ENCODE measurements at places on chromosomes 2 and 18. TPM values are rescaled to one million over a fixed set of nuclear protein-coding genes. Genes with fewer than 3 reads are reported as not detected.

GRCh38 chr2:134301928-134302260 lies 48.0 kb downstream of the MGAT5 start:
- DNase-seq, result no peak

DNA sequence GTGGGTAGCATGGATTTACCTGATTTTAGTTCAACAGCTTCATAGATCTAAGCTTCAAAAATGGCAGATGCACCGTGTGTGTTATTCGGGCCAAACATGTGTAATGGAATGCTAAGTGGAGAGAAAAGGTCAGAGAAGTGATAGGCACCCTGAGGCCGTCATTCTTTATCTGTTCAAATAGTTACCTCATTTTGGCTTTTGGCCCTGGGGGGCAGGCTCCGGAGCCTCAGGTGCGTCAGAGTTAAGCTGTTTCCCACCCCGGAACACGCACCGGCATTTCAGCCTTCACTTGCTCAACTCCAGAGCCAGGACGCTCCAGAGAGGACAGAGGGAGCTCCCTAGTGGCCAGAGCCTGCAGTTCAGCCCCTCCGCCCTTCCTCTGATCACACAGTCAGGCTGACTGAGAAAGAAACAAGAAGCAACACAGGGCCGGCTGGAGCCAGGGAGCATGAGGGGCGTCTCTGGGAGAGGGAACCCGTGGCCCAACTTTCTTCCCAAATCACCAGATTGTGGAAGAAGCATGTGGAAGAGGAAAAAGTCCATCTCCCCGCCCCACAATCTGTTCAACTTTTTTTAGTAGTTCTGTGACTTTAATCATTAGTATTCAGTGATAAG lies 135.2 kb upstream of the EPC2 start:
- peak; percentile 56 for DNase-seq

Gene NGEF
- 1.5 TPM for total RNA-seq

Gene SPEG
- 319 TPM for total RNA-seq

- DNase-seq, result no peak
These were observed 191.5 kb upstream of the ATP5MC3 start for GRCh38 chr2:175372704-175373701.

Gene STPG4
- not detected for total RNA-seq

Gene INHBB
- total RNA-seq, result 3.1 TPM

GRCh38 chr2:161870401-161870930 lies 203.5 kb downstream of the DPP4 start:
- no peak for DNase-seq

DNA sequence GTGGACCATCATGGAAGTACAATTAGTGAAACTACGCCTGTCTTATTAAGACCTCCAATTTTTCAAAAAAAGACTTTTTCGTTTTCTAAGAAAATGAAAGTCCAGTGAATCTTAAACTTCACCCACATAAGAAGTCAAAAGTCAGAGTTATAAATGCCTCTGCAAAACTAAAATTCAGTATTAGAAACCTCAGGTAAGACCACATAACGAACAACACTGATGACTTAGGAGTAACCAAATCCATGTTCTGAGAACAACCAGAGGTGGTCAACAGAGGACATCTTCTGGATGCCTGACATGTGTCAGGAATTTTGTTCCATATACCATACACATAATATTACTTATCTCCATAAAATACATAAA lies 62.4 kb downstream of the RPL31 start:
- DNase-seq, result no peak

GRCh38 chr2:68152681-68153347 lies 4.9 kb upstream of the PNO1 start:
- no peak for DNase-seq

DNA sequence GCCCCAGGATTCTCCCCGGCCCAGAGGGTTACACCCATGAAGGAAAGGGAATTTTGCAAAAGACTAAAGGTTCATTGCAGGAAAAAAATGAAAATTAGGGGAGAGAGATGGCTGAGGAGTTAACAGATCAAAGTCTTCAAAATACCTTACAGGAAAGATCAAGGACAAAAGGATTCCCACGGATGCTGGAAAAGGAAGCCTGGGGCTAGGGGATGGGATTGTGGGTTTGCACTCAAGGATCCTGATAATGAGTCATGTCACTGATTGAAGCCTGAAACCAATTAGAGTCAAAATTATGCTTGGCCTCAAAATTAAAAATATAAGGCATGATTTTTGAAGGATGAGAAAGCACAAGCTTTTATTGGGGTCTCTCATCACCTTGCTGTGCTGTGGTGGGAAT lies 32.6 kb upstream of the COPS8 start:
- no peak for DNase-seq

GRCh38 chr18:73621091-73621490 lies 526.5 kb downstream of the FBXO15 start:
- DNase-seq, result no peak

DNA sequence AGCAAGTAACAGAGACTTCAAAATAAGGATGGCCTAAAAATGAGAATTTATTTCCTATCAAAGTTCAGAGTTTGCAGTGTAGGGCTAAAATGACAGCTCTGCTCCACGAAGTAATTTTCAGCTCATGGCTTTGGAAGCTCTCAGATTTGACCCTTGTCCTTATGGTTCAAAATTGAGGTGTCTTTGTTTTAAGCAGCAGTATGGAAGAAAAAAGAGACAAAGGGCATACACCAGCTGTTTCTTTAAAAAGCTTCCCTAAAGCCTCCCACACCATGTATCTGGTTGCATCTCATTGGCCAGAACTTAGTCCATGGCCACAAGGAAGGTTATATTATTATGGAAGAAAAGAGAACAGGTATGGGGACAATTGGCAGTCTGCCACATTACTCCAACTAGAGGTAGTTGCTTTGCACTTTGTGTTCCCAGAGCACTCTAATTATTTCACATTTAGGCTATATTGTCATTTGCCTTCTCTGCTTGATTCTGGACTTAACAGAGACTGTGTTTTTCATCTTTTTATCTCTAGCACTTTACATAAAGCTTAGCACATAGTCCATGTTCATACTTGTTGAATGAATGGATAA lies 180.4 kb downstream of the MCFD2 start:
- DNase-seq, result no peak

GRCh38 chr2:50469784-50470183 lies 562.1 kb downstream of the NRXN1 start:
- DNase-seq, result no peak

DNA sequence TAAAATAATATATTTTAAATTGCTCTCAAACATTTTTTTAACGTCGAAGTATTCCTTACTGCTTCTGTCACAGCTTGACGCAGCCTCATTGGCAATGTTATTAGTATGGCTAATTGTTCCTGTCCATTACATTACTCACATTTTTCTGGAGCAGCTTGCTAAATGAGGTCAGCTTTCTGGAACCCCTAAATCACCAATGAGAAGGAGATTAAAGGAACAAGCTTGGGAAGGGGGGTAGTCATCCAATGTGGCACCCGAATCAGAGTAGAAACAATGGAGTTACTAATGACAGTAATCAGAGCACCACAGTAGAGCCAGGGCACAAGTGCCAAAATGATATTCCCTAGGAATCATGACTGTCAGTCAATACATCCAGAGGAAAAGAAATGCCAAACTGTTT lies 5.1 kb downstream of the NEUROD1 start:
- DNase-seq, result no peak

Gene TNFAIP6
- total RNA-seq, result 0.88 TPM

GRCh38 chr2:113058998-113059960 lies at the start of gene IL36RN:
IL36RN (plus strand) TSS chr2:113059198; CDS start chr2:113059439, 241 bp downstream.
- DNase-seq, result no peak

Gene MARS2
- total RNA-seq, result 8.2 TPM

Gene ARL4C
- total RNA-seq, result 0.39 TPM

Gene CHST10
- 4.3 TPM for total RNA-seq

Gene KIAA2012
- total RNA-seq, result not detected

- DNase-seq, result no peak
These were observed 30.8 kb downstream of the GRHL1 start for GRCh38 chr2:9982248-9982647.

Gene C18orf63
- not detected for total RNA-seq

Gene GLI2
- 0.31 TPM for total RNA-seq

DNA sequence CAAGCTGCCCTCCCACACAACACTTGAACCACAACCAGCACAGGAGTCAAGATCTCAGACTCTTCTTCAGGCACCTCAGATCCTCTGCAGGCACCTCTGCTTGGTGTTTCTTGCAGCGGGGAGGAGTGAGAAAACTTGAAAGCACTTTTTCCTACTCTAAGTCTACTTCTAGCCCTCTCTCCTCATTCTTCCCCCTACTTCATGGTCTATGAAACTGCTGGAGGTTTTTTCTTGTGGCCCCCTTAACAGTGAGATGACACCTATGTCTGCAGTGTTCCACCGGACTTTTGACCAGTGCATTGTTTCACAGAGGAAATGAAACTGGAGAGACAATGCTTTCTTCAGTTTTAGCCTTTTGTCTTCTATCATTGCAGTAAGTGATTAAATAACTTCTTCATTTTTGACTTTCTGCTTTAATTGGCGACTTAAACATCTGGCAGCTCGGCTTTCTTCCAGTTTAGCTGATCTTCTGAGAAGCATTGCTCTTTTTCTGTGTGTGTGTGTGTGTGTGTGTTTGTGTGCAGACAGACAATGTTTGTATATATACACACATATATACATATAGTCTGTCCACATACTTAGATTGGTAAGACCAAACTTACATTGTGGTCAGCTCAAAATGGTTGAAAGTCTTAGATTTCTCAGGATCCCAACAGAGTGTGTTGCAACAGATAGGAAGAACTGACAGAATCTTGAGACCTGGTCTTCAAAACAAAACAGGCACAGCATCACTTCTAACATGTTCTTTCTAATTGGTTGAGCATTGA lies 1474.0 kb upstream of the TMEFF2 start:
- DNase-seq, result no peak

DNA sequence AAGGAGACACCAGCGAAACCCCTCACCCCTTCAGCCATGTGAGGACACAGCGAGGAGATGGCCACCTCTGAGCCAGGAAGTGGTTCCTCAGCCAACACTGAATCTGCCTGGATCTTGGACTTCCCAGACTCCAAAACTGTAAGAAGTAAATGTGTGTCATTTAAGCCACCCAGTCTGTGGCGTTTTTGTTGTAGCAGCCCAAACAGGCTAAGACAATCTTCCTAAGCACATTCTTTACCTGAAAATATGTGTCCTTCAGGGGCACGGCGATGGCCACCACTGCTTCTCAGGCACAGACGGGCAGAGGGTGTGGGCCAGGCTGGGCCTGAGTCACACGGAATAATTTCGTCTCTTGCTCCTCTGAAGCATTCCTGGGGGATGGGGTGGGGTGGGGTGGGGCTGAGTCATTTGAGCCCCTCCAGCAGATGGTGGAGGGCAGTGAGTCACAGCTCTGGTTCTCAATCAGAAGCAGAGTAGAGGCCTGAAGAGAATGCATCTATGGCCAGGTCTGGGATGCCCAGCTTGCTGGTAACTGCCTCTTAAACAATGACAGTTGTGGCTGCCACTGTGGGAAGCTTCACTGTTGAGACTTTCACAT lies 142.4 kb downstream of the CAPN13 start:
- no peak for DNase-seq

GRCh38 chr2:132671151-132671835 lies 1.3 kb upstream of the LYPD1 start:
- DNase-seq, result no peak

Gene CNTNAP5
- not detected for total RNA-seq

- no peak for DNase-seq
These were observed 1402.0 kb upstream of the PIK3C3 start for GRCh38 chr18:40553029-40553428.

DNA sequence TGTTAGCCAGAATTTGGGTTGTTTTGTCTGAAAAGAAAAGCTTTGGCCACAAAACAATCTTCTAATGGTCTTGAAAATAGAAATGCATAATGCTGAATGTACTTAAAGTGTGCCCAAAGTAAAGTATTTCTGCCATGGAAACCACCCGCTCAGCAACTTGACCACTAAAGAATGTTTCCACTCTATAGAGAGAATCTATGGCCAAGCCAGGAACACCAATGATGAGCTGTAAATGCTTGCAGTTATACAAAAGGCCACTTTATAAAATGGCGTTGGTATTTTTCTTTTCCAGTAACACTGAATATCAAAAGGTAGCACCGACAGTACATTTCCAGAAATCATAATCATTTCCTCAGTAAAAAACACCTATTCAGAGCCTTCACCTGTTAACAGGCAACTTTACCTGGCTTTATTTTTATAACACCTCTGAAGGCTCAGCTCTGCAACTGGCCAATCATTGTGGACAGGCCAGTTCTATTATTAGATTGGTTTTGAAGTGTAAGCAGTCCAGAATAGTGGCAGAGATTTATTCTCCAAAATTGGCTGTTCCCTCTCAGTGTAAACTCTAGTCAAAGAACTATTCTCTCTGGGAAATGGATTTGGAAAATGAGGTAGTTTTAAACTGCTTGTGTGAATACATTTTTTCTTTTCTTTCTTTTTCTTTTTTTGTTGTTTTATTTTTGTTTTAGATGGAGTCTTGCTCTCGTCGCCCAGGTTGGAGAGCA lies 36.1 kb downstream of the SLC40A1 start:
- no peak for DNase-seq

DNA sequence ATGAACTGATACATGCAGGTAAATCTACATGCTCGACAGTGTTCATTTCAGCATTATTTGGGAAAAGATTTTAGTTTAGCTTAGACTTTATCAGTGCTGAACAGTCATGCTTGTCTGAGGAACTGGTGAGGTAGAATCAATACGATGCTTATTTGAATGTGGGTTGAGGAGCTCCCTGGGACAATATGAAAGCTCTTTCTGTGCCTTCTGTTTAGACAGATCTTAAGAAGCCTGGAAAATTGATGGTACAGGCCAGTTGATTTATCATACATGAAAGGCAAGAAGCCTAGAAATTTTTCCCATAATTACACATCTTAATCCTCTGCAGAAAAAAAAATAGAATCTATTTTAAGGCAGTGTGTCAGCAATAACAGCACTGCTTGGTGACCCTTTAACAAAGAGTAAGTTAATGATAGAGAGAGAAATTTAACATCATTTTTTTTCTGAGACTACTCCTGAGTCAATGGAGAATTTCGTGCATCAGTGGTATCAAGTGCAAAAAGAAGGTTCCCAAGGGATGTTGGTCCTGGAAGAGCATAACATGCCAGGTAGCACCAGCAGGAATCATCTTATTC lies 252.2 kb upstream of the CDH20 start:
- DNase-seq, result no peak

Gene IL36A
- not detected for total RNA-seq

- DNase-seq, result no peak
These were observed 105.3 kb upstream of the SIX3 start for GRCh38 chr2:44836174-44836573.

Gene AKAIN1
- not detected for total RNA-seq

Gene POTEF
- not detected for total RNA-seq

DNA sequence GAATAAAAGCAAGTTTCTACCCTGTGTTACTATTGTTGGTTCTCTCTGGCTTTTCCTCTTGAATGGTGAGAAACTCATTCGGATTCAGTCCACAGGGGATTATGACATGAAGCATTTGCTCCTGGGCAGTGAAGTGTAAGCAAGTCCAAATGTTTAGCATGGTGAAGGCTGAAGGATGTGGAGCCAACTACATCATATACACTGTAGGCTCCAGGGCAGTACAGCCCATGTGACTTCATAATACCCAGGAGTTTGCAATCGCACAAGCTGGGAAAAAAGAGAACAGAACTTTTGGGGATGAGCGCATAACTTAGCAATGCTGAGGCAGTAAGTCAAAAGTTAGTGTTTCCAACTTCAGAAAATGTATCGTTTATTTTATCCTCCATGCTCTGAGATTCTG lies 695.7 kb upstream of the POU3F3 start:
- DNase-seq, result no peak

- no peak for DNase-seq
These were observed 73.6 kb downstream of the ASAP2 start for GRCh38 chr2:9280224-9280623.

Gene FBXO15
- total RNA-seq, result not detected

Gene AGXT
- not detected for total RNA-seq

All from gastrocnemius medialis (tissue), 4 donors.